ENCODE measurements at places on chromosomes 1 and 21.
A peak's percentile ranks its signal among the peaks of the same experiment; 100 is the strongest.

DNA sequence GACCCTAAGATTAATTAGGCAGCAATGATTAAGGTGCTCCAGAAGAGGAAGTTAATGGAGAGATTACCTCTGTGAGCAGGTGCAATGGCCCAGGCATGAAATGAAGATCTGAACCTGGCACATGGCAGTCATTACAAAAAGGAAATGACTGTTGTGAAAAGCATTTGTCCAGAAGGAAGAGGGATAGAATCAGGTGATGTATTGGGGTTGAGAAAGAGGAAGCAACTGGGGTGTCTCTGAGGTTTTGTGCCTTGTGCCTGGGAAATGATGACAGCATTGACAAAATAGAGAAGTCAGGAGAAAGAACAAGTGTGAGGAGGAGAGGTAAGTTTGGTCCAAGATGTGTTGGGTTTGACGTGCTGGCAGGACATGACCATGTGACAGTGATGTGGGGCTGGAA is 5.6 kb downstream of the CRCT1 start:
- peak; percentile 66 for DNase-seq

GRCh38 chr21:17711896-17712295 is 99.2 kb upstream of the BTG3 start:
- peak; percentile 50 for DNase-seq

DNA sequence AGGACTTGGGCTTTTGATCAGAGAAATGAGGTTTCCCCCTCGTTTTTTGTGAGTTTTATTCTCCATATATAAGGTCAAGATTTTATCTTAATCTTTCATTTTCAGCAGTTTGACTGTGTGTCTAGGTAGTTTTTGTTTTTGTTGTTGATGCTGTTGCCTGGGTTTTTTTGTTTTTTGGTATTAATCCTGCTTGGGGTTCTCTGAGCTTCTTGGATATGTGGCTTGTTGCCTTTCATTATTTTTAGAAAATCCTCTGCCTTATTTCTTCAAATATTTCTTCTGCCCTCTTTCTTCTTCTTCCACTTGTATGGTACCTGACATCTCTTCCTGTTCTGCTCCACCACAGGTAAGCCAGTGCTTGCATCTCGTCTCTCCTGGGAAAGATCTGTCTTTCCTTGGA is 25.0 kb downstream of the EFCAB7 start:
- DNase-seq, result no peak

GRCh38 chr1:26317146-26317545 is 612 bp upstream of the CD52 start:
- DNase-seq, result peak; percentile 43

DNA sequence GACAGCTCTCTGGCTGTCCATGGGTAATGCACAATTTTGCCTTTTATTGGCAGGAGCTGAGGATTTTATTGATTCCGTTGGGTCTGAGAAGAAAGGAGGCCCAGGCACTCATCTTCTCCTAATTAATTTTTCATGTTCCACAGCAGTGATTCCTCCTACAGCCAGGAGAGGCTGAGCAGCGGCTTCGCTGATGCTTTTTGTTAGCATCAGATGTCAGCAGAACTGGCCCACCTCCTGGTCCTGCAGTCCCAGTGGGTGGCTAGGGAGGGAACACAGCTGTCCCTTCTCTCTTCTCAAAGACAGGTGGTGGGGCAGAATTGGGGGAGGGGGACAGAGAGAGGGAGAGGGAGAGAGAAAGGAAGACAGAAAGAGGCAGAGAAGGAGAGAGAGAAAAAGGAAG is 5.7 kb downstream of the MT1HL1 start:
- no peak for DNase-seq

- DNase-seq, result no peak
Measured at GRCh38 chr1:76802094-76802493, 65.2 kb upstream of the ST6GALNAC5 start.

DNA sequence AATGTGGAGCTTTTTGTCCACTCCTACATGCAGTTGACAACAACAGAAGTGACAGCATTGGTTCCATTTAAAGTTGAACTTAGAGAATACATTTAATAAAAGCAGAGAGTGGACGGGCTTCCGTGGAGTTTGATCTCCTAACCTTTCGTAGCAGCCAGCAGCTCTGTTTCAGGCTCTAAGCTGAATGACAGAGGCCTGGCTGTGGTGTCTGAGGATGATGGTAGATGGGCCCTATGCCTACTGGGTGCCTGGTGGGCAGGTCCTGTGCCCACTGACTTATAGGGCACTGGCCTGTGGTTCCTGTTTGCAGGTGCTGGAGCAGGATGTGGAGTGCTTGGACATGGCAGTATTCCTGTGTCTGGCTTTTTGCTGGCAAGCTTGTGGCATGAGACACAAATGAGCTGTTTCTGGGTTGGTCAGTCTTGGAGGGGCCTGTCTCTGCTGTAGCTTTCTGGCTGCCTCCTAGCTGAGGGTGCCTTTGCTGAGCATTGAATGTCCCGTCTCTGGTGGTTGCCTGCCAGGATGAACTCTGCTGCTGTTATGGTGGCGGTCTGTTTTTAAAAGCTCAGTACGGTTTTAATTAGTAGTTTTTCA is 54.6 kb downstream of the PRDM2 start:
- DNase-seq, result no peak

- no peak for DNase-seq
Measured at GRCh38 chr1:37423810-37424209, 50.6 kb upstream of the ZC3H12A start.

- no peak for DNase-seq
Measured at GRCh38 chr21:33238146-33238545, 8.4 kb downstream of the IFNAR2 start.

- DNase-seq, result no peak
Measured at GRCh38 chr1:223708651-223709268, 3.6 kb upstream of the CAPN2 start.

DNA sequence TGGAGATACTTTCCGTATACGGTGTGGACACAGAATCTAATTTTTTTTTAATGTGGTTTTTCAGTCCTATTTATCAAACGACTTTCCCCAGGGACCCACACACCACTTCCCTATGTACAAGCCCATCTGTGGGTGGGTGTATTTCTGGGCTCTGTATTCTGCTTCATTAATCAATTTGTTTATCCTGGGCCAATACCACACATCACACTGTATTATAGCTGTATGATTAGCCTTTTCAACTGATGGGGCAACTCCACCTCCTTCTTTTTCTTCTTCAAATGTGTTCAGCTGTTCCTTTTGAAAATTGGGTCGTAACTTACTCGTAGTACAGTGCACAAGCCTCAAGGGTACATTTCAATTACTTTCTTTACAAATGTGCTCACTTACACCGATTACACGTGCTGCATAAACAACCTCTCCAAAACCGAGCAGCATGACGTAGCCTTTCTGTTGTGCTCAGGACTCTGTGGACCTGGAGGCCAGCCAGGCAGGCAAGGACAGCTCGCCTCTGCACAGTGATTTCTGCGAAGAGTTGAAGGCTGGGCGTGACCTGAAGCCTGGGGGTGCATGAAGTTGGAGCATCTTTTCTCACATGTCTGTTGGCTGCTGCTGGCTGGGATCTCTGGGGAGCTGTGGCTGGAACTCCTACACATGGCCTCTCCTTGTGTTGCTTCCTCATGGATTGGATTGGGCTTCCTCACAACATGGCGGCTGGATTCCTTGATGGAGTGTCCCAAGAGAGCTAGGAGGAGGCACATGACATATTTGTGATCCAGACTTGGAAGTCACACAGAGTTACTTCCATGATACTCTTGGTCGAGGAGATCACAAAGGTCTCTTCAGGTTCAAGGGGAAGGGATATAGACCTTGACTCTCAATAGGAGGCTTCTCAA is 126.5 kb downstream of the CRYAA start:
- DNase-seq, result no peak

- DNase-seq, result peak; percentile 61
Measured at GRCh38 chr1:72623299-72623708, 341.0 kb upstream of the NEGR1 start.

- no peak for DNase-seq
Measured at GRCh38 chr1:207745285-207745684, 6.6 kb upstream of the CD46 start.

GRCh38 chr1:193070942-193071341 is 11.5 kb downstream of the RO60 start:
- no peak for DNase-seq

DNA sequence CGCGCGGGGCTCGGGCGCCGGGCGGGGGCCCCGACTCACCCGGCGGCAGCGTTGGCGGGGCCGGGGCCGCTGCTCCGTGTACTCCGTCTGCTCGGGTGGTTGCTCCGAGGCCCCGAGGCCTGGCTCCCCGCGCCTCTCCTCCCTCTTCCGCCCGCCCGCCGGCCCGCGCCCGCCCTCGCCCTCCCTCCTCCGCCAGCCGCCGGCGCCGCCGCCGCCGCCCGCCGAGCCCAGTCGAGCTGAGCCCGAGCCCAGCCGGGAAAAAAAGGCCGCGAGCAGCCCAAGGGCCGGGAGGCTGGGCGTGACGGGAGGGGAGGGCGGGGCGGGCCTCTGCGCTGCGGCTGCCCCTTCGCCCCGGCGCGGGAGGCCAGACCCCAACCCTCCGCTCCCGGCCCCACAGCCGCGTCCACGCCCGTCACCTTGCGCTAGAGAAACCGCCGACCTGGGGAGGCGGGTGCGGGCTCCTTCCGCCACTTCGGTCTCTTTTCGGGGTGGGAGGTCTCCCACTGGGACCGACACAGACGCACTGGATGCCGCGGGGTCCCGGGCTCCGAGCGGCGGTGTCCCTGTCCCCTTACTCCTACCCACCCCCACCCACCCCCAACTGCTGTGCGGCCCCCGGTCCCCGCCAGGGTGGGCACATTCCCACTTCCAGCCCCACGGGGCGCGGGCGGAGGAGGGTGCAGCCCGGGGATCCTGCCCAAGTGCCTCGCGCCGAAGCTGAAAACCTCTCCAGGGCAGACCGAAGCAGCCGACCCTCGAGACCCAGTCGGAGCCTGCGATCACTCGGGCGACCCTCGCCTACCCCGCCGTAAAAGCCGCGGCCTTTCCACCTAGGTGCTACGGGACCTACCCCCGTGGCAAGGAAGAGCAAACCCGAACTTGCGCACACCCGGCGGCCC is at the start of gene CERS2:
TSS of gene CERS2 (minus strand) at position 256 of the 899 bp plus-strand sequence. CDS start 5,745 bp downstream, outside the sequence.
- peak; percentile 64 for DNase-seq

DNA sequence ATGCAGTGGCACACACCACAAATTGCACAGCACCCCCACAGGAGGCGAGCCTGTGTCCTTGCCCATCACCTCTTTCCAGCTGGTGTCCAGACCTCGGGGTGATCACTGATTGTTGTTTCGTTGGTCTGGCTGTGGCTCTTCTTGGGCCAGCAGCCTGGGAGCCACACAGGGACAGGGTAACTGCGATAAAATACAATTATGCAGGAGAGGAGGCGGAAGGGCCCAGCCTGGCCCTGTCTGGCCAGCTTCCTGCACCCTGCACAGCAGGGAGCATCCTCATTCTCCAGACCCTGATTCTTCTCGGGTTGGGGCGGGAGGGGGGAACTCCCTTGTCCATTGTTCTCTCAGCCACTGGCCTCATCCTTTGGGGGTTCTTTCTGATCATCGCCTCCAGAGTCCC is 83.6 kb downstream of the ADARB1 start:
- no peak for DNase-seq

GRCh38 chr1:179821524-179821923 is 56.1 kb downstream of the TOR1AIP2 start:
- DNase-seq, result no peak

DNA sequence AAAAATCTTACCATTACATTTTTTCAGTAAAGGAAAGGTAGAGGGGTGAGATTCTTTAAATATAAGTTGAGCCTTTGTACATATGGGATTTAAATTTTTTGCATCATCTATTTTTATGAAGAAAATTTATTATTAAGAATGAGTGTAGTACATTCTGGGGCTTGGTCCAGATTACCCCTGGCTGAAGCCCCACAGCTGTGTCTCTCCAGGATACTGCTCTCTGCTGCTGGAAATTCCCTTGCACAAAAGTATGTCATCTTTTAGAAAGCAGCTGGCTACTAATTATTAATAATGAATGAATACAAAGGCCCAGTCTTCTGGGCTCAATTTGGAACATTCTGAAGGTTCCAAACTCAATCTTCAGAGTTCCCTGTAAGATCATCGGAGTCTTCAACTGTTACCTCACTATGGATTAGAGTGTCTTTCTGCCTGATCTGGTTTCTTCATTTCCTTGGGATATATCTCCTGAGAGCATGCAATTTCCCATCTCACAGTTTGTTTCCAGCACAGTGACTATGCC is 428.6 kb upstream of the BRINP3 start:
- DNase-seq, result no peak

GRCh38 chr1:66095190-66095589 is 302.5 kb downstream of the PDE4B start:
- peak; percentile 12 for DNase-seq

GRCh38 chr1:198606020-198606438 is 32.8 kb upstream of the PTPRC start:
- no peak for DNase-seq

- DNase-seq, result no peak
Measured at GRCh38 chr1:7590426-7590790, 180.7 kb upstream of the VAMP3 start.

DNA sequence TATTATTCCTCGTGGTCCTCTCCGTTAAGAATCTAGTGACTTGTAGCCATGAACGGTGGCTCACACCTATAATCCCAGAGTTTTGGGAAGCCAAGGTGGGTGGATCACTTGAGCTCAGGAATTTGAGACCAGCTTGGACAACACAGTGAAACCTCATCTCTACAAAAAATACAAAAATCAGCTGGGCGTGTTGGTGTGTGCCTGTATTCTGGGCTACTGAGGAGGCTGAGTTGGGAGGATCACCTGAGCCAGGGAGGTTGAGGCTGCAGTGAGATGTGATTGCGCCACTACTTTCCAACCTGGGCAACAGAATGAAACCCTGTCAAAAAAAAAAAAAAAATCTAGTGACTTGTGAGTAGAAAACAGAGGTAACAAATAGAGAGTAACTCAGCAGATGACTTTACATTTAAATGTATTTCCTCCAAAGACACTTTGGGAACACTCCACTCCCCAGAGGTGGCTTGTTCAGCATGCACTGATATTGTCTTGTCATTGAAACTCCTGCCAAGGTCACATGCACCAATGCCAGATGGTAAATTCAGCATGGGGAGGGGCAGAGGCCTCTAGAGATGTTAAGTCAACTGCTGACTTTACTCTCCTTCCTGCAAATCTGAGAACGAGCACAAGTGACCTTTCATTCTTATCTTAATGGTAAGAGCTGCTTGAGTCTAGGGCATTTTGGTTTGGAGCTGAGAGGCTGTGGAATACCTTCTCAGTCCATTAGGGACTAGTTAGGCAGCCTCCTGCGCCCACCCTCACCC is 24.9 kb downstream of the CCDC185 start:
- no peak for DNase-seq

- no peak for DNase-seq
Measured at GRCh38 chr1:40318970-40319621, 2.0 kb upstream of the COL9A2 start.

- no peak for DNase-seq
Measured at GRCh38 chr21:41477641-41478318, 30.2 kb downstream of the TMPRSS2 start.

Data from inflammatory macrophage treated with lipopolysaccharide for 4 hours (primary cell).